Type B pancreatic cell (in vitro differentiated cells): ENCODE measurements at places on chromosomes 7 and 10. TPM values are rescaled to one million over a fixed set of nuclear protein-coding genes. Genes with fewer than 3 reads are reported as not detected.

- no peaks in the 10 kb centered on the region for H3K36me3 ChIP-seq
- no peaks in the 10 kb centered on the region for H3K27me3 ChIP-seq
- H3K4me3 ChIP-seq, result no peak overlapping the region
- no peak overlapping the region for H3K27ac ChIP-seq
- H3K4me1 ChIP-seq, result peaks cover 34% of the 10 kb centered on the region
These were observed 100.8 kb downstream of the CUBN start for GRCh38 chr10:17028798-17029197.

- H3K4me1 ChIP-seq, result peaks cover 4% of the 10 kb centered on the region
- DNase-seq, result no peak
- H3K4me3 ChIP-seq, result no peak overlapping the region
- peak overlapping the region; percentile 97 for H3K27ac ChIP-seq
These were observed 14.1 kb downstream of the MAP3K8 start for GRCh38 chr10:30448092-30448491.

DNA sequence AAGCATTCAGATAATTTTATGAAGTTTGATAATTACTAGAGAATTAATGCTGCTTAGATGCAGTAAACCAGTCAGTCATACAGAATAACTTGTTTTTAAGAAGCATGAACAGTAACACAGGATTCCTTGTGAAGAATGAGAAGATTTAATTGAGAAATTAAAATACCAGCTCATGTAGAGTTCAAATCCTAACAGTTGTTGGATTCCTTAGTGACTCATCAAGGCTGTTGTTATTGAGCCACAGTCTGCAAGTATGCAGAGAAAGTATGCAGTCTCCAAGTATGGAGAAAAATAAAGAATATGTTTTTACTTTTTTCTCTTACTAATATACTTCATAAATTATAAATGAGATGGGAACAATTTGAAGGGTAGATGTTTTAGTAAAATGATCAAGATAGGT is 30.2 kb upstream of the CYP26C1 start:
- no peak for DNase-seq
- no peaks in the 10 kb centered on the region for H3K27me3 ChIP-seq
- no peak overlapping the region for H3K27ac ChIP-seq
- H3K4me3 ChIP-seq, result no peak overlapping the region
- peaks cover 8% of the 10 kb centered on the region for H3K36me3 ChIP-seq
- peaks cover 4% of the 10 kb centered on the region for H3K4me1 ChIP-seq

Gene HABP2
- 7.5 and 20.5 TPM in 2 replicates for total RNA-seq

GRCh38 chr7:101390901-101391301 is 28.2 kb downstream of the COL26A1 start:
- H3K4me1 ChIP-seq, result peaks cover 39% of the 10 kb centered on the region
- no peaks in the 10 kb centered on the region for H3K36me3 ChIP-seq
- H3K4me3 ChIP-seq, result no peak overlapping the region
- no peak overlapping the region for H3K27ac ChIP-seq

Gene OR2F2
- total RNA-seq, result not detected in 2 replicates

Gene PLCE1
- 5.3 and 7.8 TPM in 2 replicates for total RNA-seq

- peaks cover 3% of the 10 kb centered on the region for H3K36me3 ChIP-seq
- no peaks in the 10 kb centered on the region for H3K27me3 ChIP-seq
- H3K4me1 ChIP-seq, result peaks cover 4% of the 10 kb centered on the region
- no peak for DNase-seq
These were observed 26.0 kb downstream of the DNAJC12 start for GRCh38 chr10:67812007-67812406.

GRCh38 chr10:3787816-3788215 is 2.8 kb upstream of the KLF6 start:
- peaks cover 3% of the 10 kb centered on the region for H3K27me3 ChIP-seq
- H3K4me1 ChIP-seq, result peaks cover 16% of the 10 kb centered on the region
- H3K36me3 ChIP-seq, result peaks cover 14% of the 10 kb centered on the region
- DNase-seq, result no peak
- H3K4me3 ChIP-seq, result peak overlapping the region; percentile 22

GRCh38 chr7:50667338-50667737 is 102.1 kb upstream of the DDC start:
- H3K36me3 ChIP-seq, result peaks cover 20% of the 10 kb centered on the region
- H3K27ac ChIP-seq, result no peak overlapping the region
- no peak for DNase-seq
- H3K27me3 ChIP-seq, result no peaks in the 10 kb centered on the region
- peaks cover 16% of the 10 kb centered on the region for H3K4me1 ChIP-seq

Gene LOXL4
- 40.5 and 59.4 TPM in 2 replicates for total RNA-seq

GRCh38 chr10:115895166-115895565 is 377.8 kb downstream of the GFRA1 start:
- H3K36me3 ChIP-seq, result no peaks in the 10 kb centered on the region
- H3K27me3 ChIP-seq, result no peaks in the 10 kb centered on the region
- no peak for DNase-seq

Gene CCDC3
- total RNA-seq, result 17.6 and 44.7 TPM in 2 replicates

DNA sequence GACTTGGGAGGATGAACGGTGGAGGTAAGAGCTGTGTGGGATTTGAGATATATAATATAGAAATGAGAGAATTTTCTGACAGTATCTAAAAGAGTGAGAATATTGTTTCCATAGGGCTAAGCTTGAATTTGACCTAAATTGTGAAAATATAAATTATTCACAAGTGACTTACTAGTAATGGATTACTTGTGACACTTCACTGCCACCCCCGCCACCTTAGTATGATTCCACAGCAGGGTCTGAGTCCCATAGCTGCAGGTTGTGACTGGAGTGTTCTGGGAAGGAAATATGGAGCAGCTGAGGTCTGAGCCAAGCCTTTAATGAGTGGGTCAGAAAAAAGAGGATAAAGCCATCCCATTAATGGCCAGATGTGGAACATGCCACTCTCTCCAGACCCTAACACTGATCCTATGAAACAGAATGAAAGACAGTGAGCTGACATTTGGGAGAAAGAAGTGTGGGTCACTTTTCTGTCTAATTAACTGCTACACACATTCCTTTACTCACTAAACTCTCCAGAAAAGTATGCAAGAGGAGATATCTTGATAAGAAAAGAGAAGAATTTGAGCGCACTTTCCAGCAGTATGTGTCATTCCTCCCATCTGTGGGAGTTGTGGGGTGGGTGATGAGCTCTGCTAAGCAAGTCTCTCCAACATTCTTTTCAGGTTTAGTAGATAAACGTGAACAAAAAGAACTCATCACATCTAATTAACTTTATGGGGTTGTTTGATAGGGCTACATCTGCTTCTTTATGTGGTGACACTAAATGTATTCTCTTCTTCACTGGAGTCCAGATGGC is 1193.4 kb downstream of the SORCS3 start:
- no peak overlapping the region for H3K4me3 ChIP-seq
- peaks cover 8% of the 10 kb centered on the region for H3K4me1 ChIP-seq
- no peak for DNase-seq
- H3K27ac ChIP-seq, result no peak overlapping the region
- H3K36me3 ChIP-seq, result no peaks in the 10 kb centered on the region
- H3K27me3 ChIP-seq, result no peaks in the 10 kb centered on the region

GRCh38 chr10:108362296-108362695 is 1197.8 kb upstream of the SORCS1 start:
- no peaks in the 10 kb centered on the region for H3K36me3 ChIP-seq
- H3K27me3 ChIP-seq, result no peaks in the 10 kb centered on the region
- H3K4me3 ChIP-seq, result no peak overlapping the region

DNA sequence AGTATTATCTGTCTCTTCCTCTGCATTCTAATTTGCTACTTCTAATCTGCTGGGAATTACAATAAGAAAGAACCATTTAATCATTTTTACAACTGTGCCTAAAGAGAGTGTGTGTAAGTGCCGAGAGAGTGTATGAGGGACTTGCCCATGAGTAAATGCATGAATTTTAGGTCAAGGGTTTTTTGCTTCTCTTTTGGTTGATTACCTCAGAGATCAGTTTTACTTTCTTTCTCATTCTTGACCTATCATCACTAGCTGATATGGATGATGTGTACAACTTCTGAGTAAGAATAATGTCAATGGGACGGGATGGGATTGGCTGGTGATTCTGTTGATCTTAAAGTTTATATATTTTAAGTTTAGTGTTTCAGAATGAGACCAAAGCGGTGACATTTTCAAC is 47.8 kb downstream of the IKZF1 start:
- H3K27me3 ChIP-seq, result no peaks in the 10 kb centered on the region
- DNase-seq, result no peak
- H3K27ac ChIP-seq, result no peak overlapping the region
- H3K4me3 ChIP-seq, result no peak overlapping the region
- no peaks in the 10 kb centered on the region for H3K36me3 ChIP-seq

Gene COBL
- 25.7 and 47.1 TPM in 2 replicates for total RNA-seq

DNA sequence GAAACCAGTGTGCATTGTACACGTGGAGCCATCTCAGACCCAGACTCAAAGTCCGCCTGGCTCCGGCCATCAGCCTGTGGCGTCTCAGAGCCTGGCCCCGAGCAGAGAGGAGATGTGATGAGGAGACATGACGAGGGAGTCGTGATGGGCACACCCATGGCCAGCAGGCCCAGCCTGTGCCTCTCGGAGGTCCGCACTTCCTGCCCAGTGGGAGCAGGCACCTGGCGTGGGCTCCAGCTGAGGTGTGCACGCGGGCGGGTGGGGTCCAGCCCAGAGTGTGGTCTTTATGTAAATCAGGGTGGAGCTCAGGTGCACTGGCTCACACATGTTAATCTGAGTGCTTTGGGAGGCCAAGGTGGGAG is 26.0 kb upstream of the GPR146 start:
- H3K4me1 ChIP-seq, result peaks cover 10% of the 10 kb centered on the region
- no peaks in the 10 kb centered on the region for H3K27me3 ChIP-seq
- peaks cover 8% of the 10 kb centered on the region for H3K36me3 ChIP-seq
- peak overlapping the region; percentile 13 for H3K27ac ChIP-seq

Gene HMX3
- 0.77 TPM in 1 of 2 replicates, not detected in the other for total RNA-seq

GRCh38 chr7:78316110-78316509 is 517.5 kb downstream of the PHTF2 start:
- H3K4me1 ChIP-seq, result no peaks in the 10 kb centered on the region
- H3K36me3 ChIP-seq, result no peaks in the 10 kb centered on the region
- H3K27me3 ChIP-seq, result peaks cover 18% of the 10 kb centered on the region
- DNase-seq, result no peak
- H3K4me3 ChIP-seq, result no peak overlapping the region

- no peak overlapping the region for H3K27ac ChIP-seq
- no peaks in the 10 kb centered on the region for H3K27me3 ChIP-seq
- peaks cover 66% of the 10 kb centered on the region for H3K4me1 ChIP-seq
- DNase-seq, result no peak
- no peak overlapping the region for H3K4me3 ChIP-seq
These were observed 44.3 kb upstream of the PDCD4 start for GRCh38 chr10:110827410-110827809.

Gene LIPN
- 0.24 and 1.5 TPM in 2 replicates for total RNA-seq

- no peaks in the 10 kb centered on the region for H3K4me1 ChIP-seq
- H3K27me3 ChIP-seq, result peaks cover 10% of the 10 kb centered on the region
- H3K36me3 ChIP-seq, result no peaks in the 10 kb centered on the region
- H3K4me3 ChIP-seq, result no peak overlapping the region
- DNase-seq, result no peak
These were observed 201.2 kb downstream of the LHFPL3 start for GRCh38 chr7:104529567-104529966.

GRCh38 chr10:71326464-71326881 is 7.4 kb downstream of the SLC29A3 start:
- H3K36me3 ChIP-seq, result peaks cover 17% of the 10 kb centered on the region
- H3K4me1 ChIP-seq, result peaks cover 12% of the 10 kb centered on the region
- DNase-seq, result no peak
- H3K27ac ChIP-seq, result no peak overlapping the region

- peak overlapping the region; percentile 34 for H3K27ac ChIP-seq
- H3K36me3 ChIP-seq, result peaks cover 23% of the 10 kb centered on the region
- no peaks in the 10 kb centered on the region for H3K27me3 ChIP-seq
These were observed 19.4 kb downstream of the STMP1 start for GRCh38 chr7:135681762-135682161.

DNA sequence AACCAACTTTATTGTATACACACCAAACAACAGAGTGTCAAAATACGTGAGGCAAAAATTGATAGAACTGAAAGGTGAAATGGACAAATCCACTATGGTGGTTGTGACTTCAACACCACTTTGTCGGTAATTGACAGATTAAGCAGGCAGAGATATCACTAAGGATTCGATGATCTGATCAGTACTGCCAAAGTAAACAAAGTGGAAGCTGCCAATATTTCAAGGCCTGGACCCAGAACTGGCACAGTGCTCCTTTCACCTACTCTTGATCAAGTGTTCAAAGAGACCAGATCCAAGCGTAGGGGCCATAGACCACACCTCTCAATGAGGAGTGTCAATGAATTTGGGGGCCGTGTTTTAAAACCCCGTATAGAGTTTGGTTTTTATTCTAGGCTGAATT is 167.0 kb downstream of the CDK14 start:
- peaks cover 3% of the 10 kb centered on the region for H3K36me3 ChIP-seq
- no peaks in the 10 kb centered on the region for H3K27me3 ChIP-seq
- H3K27ac ChIP-seq, result no peak overlapping the region
- no peak for DNase-seq
- H3K4me1 ChIP-seq, result peaks cover 52% of the 10 kb centered on the region

- peaks cover 35% of the 10 kb centered on the region for H3K27me3 ChIP-seq
- H3K36me3 ChIP-seq, result peaks cover 5% of the 10 kb centered on the region
- H3K4me3 ChIP-seq, result peak overlapping the region; percentile 70
These were observed 2.8 kb downstream of the PDGFA start for GRCh38 chr7:516606-517456.

- H3K4me3 ChIP-seq, result no peak overlapping the region
- H3K27ac ChIP-seq, result no peak overlapping the region
- H3K27me3 ChIP-seq, result no peaks in the 10 kb centered on the region
- no peaks in the 10 kb centered on the region for H3K36me3 ChIP-seq
These were observed 40.0 kb upstream of the TM9SF3 start for GRCh38 chr10:96626795-96627194.

DNA sequence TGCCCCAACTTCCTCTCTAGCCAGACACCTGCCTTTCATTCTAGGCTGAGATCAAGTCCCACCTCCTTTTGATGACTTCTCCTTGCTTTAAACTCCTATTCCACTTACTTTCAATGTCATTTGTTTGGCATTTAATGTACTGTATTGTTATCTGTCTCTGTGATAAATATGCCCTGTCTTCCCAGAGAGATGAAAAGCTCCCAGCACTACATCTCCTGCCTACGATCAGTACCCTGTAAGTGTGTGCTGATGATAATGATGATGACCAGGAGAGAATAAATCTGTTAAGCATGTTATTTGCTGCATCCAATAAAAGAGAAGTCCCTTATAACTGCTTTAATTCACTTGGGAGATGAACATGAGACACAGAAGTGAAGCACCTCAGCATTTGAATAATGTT is 367.4 kb upstream of the C7orf33 start:
- peaks cover 6% of the 10 kb centered on the region for H3K27me3 ChIP-seq
- no peaks in the 10 kb centered on the region for H3K36me3 ChIP-seq
- H3K4me1 ChIP-seq, result peaks cover 8% of the 10 kb centered on the region

GRCh38 chr10:133262696-133263095 is 14.0 kb downstream of the ADAM8 start:
- no peak for DNase-seq
- H3K36me3 ChIP-seq, result no peaks in the 10 kb centered on the region

- no peaks in the 10 kb centered on the region for H3K27me3 ChIP-seq
- H3K4me1 ChIP-seq, result peaks cover 21% of the 10 kb centered on the region
- H3K4me3 ChIP-seq, result no peak overlapping the region
- H3K27ac ChIP-seq, result peak overlapping the region; percentile 79
These were observed 143.4 kb downstream of the TCF7L2 start for GRCh38 chr10:113093188-113094113.
